ENCODE measurements at places on chromosomes 16 and 17. TPM values are rescaled to one million over a fixed set of nuclear protein-coding genes. Genes with fewer than 3 reads are reported as not detected.

DNA sequence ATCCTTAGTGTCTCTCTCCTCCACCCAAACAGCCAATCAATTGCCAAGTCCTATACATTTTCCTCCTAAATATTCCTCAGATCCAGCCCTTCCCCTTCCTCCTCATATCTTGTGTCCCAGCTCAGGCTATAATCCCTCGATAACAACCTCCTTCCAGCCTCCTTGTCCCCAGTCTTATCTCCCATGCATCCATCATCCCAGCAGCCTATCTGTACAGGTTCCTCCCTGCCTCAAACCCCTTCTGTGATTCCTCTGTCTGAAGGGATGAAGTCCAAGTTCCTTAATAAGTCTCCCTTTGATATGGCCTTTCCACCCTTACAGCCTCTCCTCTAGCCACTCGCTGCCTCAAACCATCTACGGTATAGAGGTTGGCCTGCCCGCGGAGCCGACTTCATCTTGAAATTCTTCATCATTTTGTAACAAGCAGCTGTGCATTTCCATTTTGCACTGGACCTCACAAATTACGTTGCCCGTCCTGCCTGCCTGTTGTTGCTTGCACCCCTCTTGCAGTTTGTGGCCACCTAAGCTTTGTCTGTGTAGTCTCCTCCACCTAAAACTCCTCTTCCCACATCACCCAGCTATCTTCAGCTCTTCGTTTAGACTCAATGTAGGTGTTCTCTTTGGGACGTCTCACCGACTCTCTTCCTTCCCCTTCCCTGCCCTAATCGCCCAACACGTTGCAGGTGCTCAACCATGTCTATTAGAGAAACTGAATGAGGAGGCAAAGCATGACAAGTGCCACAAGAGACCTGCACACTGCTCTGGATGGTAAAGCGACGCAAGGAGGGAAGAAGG, 786 bp upstream of the CDK5RAP3 start:
- DNase-seq = no peak

- peak; percentile 91 for DNase-seq
Measured at GRCh38 chr17:28725660-28726225, 290 bp downstream of the TLCD1 start.

The PMP22 gene
- total RNA-seq = 0.44 TPM

The PRSS21 gene
- total RNA-seq = 16.4 TPM

GRCh38 chr16:88840600-88841215, 16.0 kb downstream of the GALNS start:
- no peak for DNase-seq

DNA sequence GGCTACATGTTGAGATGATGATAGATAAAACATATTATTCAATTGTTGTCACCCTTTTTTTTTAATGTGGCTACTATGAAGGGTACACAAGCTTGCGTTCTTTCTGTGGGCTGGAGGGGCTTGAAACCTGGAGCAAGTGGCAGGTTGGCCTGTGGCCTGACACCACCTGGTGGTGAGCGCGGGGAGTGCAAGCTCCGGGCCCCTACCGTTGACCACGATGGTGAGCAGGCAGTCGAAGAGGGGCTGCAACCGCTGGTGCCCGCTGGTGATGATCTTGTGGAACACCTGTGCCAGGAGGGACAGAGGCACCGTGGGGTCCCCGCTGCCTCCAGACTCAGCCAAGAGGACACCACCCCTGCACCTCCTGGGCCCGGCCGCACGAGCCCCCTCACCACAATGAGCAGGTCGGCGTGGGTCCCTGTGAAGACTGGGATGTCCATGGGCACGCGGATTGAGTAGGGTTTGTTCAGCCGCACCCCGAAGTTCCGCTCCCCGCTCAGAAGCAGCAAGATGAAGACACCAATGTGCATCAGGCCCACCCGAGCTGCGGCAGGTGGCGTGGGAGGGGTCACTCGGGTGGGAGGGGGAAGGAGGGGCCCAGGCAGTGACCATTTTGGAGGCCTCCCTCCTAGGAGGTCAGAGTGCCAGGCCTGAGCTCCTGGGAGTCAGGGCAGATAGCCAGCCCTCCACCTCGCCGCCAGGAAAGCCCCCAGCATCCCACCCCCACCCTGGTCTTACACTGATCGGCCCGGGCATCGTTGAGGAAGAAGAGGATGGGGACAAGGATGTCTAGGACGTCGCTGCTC, 14.4 kb downstream of the HID1 start:
- peak; percentile 57 for DNase-seq

GRCh38 chr17:80943346-80944145, 48.1 kb upstream of the CHMP6 start:
- no peak for DNase-seq

The KRT27 gene
- total RNA-seq = not detected

GRCh38 chr16:81158964-81159363, 62.8 kb upstream of the GCSH start:
- no peak for DNase-seq

The INTS2 gene
- 19.2 TPM for total RNA-seq

DNA sequence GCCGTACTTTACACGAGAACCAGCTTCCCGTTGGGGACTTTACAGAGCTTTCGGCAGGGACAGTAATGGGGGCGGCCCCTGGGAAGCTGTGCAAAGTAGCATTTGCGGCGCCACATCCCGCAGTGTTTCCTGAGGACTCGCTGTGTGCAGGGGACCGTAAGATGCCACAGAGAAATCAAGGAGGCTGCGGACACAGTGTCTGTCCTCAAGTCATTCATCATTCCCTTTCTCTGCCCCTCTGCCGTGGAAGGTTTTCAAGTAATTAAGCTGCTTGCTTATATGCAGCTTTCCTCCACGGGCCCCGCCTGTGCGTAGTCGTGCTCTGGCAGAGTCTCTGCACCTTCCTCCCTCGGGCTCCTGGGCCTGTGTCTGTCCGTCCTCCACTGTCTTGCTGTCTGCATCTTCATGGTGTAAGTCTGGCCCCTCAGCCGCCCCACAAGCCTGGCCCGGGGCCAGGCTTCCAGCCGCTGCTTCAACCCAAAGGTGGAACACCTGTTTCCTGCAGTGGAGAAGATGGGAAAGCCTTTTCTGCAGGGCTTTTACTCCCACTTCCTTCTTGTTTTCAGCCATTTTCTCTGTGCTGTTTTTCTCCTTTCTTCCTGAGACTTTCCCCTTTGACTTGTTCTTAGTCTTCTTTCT, 216.9 kb upstream of the CHMP6 start:
- no peak for DNase-seq

The IGF2BP1 gene
- total RNA-seq = 0.02 TPM

The PABPN1L gene
- not detected for total RNA-seq

- no peak for DNase-seq
Measured at GRCh38 chr16:25823891-25824290, 132.1 kb downstream of the HS3ST4 start.

The HS3ST3A1 gene
- total RNA-seq = 10.4 TPM

DNA sequence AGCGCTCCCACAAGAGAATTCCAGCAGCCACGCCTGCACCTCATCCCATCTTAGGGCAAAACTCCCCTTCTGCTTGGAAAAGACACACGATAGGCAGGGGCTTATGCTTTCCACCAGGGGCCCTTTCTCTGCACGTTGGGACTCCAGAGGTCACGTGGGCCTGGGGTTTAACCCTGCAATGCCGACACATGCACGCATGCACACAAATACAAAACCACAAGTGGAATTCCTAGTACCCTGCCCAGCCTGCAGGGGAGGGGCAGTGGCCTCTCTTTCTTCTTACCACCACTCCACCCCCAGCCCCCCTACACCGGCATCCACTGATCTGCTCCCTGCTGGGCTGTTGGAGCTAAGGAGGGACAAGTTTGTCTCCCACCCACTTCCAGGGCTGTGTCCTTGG, 16.8 kb upstream of the CCDC182 start:
- no peak for DNase-seq

- peak; percentile 74 for DNase-seq
Measured at GRCh38 chr17:16377941-16378341, 3.0 kb upstream of the UBB start.

DNA sequence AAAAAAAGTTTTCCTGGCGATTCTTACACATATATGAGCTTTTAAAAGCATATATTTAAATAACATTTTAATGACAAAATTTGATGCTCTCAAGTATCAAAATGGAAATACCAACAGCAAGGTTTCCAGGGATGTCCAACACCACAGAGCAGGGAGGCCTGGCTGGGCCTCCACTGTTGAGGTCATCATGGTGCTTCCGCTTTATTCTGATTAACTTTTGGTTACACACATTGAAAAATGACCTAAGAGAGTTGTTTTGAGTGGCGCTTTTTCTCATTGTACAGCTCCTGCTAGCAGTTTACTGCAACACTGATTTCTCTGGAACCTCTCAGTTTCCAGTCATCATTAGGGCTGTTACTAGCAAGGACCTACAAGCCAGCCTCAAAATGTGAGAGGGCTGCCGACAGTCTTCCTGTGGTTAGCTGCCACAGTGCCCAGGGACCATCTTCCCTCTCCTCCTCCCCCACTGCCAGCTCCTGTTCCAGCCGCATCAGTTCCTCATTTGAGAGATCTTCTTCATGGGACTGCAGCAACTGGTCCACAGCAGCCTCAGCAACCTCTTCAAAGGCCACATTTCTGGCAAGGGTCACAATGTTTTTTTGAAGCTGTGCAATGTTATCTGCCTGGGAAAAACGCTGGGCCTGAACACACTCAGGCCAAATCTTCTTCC, 21.3 kb downstream of the DEF8 start:
- no peak for DNase-seq

The HOXB4 gene
- 0.44 TPM for total RNA-seq

The BMERB1 gene
- total RNA-seq = 4.3 TPM

DNA sequence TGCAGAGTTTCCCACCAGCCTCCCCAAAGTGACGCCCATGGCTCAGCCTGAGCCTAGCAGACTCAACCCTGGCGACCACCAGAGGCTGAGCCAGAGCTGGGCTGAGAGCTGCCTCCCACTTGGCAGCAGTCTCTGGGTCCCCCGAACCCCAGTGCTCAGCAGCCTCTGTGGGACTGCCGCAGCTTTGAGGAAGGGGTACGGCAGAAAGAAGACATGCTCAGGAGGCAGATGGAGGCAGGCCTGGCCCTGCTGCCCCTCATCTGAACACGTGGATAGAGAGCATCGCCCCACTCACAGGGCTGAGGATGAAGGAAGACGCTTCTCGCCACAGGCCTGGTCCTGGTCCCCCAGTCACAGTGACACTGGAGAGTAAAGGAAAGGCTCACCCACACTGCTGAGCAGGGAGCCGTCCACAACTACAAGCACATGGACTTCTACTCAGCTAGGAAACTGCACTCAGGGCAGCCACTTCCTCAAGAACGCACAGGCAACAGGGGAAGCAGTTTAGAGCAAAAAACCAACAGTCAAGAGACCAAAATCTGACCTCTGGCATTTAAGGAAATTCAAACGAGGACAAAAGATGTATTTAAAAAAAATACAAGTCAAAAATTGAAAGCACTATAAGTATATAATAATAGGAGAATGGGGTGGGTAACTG, 45.2 kb upstream of the GSG1L start:
- no peak for DNase-seq

DNA sequence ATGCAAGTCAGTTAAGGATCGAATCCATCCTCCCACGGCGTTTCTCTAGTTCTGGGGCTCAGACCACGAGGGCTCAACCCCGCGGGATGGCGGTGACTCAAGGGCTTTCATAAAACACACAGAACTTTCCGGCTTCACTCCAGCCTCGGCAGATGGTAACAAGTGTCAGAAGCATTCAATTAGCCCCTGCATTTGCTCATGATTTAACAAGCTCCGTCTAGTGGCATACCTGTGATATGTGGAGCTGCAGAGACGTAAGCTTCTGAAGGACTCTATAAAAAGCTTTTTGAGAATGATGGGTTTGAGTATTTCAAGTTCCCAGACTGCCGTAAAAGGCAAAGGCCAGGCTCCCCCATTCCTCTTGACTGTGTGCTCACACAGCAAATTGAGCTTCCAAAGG, 91.3 kb upstream of the SEC14L1 start:
- no peak for DNase-seq

- no peak for DNase-seq
Measured at GRCh38 chr16:51418258-51418657, 267.2 kb upstream of the SALL1 start.
